PC-9 (cell line): ENCODE measurements at places on chromosomes 13 and 19.

- no peak for DNase-seq
Measured at GRCh38 chr19:48571378-48572162, 19.6 kb downstream of the SULT2B1 start.

- no peak for DNase-seq
Measured at GRCh38 chr13:77952276-77952675, 33.6 kb upstream of the EDNRB start.

DNA sequence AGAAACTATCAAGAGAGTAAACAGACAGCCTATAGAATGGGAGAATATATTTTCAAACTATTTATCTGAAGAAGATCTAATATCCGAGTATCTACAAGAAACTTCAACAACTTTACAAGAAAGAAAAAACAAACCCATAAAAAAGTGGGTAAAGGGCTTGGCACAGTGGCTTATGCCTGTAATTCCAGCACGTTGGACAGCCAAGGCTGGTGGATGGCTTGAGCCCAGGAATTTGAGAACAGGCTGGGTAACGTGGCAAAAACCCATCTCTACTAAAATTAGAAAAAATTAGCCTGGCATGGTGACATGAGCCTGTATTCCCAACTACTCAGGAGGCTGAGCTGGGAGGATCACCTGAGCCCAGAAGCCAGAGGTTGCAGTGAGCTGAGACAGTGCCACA, 7.8 kb upstream of the LGALS16 start:
- no peak for DNase-seq

- peak; percentile 66 for DNase-seq
Measured at GRCh38 chr13:90238413-90238812, 1109.1 kb upstream of the MIR17HG start.

DNA sequence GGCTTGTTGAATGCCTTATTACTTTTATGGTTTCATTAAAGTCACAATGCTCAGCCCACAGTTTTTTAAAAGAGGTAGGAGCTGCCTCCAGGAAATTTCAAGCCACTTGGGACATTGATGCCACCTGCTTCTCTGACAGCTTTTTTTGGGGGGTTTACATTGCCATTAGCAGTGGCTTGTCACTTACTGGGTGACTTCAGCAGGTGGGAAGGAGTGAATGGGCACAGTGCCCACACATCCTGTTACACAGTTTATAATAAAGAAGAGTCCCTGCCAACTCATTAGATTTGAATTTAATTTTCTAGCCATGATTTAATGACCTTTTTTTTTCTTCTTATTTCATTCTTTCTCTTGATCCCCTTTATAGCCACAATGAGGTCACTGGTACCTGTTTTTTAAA, 61.0 kb downstream of the NHLRC3 start:
- no peak for DNase-seq

- no peak for DNase-seq
Measured at GRCh38 chr13:41137241-41137640, 4.6 kb upstream of the KBTBD6 start.

DNA sequence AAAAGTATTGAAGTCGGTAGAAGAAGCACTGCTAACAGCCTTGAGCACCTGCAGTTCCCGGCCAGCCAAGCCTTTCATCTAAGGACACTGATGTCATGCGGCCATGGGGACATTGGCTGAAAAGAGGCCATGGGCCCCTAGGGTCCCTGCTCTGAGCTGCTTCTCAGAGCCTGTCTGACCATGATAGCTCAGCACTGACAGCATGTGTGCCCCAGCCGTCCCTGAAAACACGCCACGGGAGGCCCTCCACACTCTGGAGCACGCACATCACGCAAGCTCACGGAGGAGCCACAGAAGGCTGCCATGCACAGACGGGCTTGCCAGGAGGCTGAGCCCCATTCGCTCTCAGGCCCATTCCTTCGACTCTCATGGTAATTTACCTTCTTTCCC, 51.8 kb downstream of the MLLT1 start:
- no peak for DNase-seq

DNA sequence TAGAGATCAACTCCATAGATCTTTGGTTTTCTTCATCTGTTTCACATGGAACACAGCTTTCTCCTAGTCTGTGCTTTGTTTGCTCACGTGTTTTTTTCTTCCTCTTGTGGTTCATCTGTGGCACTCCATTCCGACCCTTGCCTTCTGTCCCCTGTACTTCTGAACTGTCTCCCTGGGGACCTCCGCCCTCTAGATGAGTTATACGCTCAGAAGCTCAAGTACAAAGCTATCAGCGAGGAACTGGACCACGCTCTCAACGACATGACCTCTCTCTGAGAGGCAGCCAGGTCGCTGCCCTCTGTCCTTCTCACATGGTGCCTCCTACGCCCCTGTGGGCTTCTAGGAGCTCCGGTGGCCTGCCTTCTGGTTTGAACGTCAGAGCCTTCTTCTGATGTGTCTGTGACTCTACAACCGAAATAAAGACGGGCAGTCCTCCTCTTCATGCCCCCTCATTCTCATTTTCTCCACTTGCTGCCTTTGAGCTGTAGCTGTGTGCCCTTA, 16.6 kb upstream of the RAB8A start:
- DNase-seq, result no peak

GRCh38 chr19:2111425-2111824, 14.7 kb downstream of the IZUMO4 start:
- no peak for DNase-seq

DNA sequence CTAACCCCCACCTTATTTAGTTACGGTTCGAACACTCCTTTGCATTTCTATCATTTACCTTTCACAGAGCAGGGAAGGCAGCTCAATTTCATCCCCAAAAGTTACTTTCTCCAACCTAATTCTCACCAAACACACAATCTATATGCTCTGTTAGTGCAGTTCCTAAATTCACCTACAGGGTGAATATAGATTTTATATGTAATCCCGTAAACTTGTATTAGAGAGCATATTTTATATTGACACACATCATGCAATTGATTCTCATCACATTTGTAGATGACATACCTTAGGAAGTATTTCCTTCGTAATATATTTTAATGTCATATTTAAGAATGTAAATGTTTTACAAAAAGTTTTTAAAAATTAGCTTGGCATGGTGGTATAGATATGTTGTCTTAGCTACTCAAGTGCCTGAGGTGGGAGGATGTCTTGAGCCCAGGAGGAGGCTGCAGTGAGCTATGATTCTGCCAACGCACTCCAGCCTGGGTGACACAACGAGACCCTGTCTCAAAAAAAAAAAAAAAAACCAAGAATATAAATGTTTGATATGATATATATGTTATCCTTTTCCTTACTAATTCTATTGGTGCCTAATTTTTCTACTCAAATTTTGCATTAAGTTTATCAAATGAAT, 57.3 kb upstream of the TNFRSF19 start:
- no peak for DNase-seq

GRCh38 chr19:2186071-2186846, 22.5 kb downstream of the DOT1L start:
- DNase-seq, result no peak

DNA sequence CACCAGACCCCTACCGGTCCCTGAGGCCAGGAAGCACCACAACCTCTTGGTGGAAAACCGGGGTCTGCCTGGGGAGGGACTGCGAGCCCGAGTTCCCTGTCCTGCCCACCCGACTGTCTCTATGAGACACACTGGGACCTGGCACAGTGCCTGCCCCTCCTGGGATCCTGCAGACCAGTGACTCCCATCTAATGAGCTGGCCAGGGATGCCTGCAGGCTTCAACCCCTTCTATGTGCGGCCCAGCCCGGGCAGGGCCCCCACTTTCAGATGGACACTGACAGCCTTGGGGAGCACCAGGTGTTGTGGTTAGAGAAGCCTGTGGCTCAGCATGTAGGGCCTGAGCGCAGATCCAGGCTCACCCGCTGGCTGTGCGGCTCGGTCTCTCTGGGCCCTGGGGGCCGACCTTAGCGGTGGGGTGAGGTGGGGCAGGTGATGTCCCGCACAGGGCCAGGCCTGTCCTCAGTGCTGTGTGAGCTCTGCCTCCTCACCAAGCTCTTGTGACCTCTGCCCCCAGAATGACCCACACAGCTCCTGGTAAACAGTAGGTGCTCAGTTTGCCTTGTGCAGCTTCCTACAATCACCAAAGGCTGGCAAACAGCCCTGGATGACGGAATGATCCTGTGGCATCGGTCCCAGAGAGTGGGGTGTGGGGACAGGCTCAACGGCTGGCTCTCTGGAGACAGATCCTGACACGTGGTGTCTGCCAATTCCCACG, 17.9 kb upstream of the CACTIN start:
- no peak for DNase-seq

- DNase-seq, result peak; percentile 83
Measured at GRCh38 chr13:114078461-114079451, 53.7 kb downstream of the RASA3 start.

- DNase-seq, result peak; percentile 39
Measured at GRCh38 chr19:35267353-35267817, 1.4 kb upstream of the USF2 start.

DNA sequence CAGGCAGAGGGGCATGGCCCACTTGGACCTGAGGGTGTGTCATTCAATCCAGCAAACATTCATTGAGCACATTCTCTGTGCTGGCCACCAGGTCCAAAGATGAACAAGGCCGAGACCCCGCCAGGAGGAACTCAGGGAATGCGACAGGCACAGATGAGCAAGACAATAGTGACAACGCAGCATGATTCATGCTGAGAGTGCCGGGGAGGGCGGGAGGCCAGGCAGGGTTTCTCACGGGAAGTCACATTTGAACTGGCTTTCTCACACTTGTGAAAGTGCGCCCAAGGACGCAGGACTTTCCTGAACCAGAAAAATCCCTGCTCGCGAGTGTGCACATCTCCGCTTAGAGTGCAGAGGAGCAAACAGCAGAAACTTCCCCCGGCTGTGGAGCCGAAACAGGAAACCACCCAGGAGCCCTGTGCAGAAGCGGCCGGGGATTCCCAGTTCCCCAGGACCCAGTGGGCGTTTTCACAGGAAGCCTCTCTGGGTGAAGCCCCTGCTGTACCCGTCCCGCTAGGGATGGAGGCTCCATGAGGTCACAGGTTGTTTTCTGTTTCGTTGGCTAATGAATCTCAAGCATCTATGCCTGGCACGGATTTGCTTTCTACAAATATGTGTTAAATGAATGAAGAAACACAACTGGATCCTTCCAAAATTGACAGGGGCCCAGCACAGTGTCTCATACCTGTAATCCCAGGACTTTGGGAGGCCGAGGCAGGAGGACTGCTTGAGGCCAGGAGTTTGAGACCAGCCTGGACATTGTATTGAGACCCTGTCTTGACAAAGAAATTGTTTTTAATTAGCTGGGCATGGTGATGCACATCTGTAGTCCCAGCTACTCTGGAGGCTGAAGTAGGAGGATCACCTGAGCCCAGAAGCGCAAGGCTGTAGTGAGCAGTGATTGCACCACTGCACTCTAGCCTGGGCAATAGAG, 68.4 kb upstream of the TM9SF2 start:
- DNase-seq, result peak; percentile 86

GRCh38 chr13:91627952-91628739, 229.7 kb downstream of the GPC5 start:
- no peak for DNase-seq

- no peak for DNase-seq
Measured at GRCh38 chr19:4033028-4033956, 25.8 kb downstream of the PIAS4 start.

DNA sequence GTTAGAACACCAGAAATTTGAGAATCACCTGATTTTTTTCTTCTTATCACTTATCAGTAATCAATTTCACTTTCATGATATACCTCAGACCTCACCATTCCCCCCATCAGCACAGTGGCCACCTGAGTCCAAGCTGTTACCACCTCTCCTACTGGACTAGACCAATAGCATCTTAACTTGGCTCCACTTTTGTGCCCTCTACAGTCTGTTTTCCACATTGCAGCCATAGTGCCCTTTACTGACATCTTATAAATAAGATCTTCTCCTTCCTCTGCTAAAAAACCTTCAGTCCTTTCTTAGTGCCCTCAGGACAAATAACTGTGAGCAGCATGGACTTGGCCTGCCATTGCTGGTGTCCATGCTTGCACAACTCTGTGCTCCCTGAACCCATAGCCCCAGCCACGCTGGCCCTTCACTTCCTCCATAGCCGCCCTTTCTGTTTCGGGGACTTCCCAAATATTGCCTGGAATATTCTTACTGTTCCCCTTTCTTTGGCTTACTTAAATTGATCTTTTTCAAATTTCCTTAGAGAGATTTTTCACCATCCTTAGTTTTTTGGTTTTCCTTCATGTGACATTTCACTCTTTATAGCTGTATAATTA, 380.8 kb downstream of the LMO7 start:
- no peak for DNase-seq

GRCh38 chr19:29409076-29409862, 116.5 kb upstream of the VSTM2B start:
- DNase-seq, result no peak

DNA sequence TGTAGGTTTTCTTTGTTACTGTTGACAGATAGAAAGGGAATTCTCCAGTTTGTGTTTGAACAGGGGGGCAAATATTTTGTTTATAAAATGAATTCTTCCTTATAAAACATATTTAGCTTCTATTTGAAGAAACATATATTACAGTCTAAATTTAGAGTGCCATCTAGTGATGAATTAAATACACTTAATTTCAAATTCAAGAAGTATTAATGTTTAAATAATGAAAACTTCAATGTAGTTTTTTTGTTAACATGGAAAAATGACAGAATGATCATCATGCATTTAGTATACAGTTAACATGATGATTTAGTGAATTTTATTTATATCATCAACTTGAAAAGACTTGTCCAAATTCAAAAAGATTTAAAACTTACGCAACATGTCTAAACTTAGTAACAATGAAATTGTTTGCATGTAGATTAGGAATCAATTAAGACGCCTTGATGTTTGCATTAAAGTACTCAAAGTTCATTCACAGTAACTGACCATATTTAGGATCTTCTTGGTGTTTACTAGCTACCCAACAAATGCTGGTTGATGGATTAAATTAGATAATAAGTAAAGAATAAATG, 765.9 kb upstream of the SLITRK1 start:
- no peak for DNase-seq

- DNase-seq, result no peak
Measured at GRCh38 chr19:4684312-4685095, 14.4 kb upstream of the MYDGF start.

DNA sequence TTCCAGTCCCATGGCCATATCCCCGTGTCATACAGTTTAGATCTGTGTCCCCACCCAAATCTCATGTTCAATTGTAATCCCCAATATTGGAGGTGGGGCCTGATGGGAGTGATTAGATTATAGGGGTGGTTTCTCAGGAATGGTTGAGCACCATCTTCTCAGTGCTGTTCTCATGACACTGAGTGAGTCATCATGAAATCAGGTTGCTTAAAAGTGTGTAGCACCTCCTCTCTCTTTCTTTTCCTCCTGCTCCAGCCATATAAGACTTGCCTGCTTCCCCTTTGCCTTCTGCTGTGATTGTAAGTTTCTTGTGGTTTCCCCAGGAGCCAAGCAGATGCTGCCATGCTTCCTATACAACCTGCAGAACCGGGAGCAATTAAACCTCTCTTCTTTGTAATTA, 197.8 kb downstream of the NALCN start:
- no peak for DNase-seq

GRCh38 chr19:50252111-50252886, 48.9 kb downstream of the MYH14 start:
- no peak for DNase-seq

DNA sequence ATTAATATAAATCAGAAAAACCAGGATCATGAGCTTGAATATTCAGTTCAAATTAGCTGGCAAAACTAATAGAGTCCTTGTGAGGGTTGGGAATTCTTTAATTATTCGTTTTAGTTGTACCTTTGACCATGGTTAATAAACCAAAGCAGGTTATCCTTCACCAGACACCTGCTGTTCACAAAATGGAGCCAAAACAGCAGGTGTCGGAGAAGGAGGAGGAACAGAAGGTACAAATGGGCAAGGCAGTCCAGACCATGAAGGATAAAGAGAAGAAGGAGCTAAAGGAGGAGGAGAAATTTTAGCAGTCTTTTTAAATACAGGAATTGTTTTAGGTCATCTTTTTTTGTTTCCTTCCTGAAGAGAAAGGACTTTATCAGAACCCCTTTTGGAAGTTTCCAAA, 106.1 kb downstream of the NHLRC3 start:
- DNase-seq, result no peak
